ENCODE measurements at places on chromosomes 16 and 17.

DNA sequence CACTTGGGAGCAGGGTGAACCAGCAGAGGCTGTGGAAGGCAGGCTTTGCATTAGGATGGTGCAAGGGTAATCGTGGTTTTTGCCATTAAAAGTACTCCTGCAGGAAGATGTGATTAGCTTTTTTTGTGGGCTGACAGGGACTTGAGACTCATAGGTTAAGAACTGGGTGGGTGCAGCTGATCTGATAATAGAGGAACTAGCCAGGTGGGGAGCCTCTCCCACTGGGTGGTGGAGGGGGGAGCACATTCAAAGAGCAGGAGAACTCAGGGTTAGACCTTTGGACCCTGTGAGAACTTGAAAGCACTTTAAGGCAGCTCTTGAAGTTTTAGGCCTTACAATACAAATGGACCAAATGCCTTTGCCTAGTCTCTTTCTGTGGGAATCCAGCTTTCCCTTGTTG is 32.4 kb downstream of the CCL4 start:
- no peak for DNase-seq

DNA sequence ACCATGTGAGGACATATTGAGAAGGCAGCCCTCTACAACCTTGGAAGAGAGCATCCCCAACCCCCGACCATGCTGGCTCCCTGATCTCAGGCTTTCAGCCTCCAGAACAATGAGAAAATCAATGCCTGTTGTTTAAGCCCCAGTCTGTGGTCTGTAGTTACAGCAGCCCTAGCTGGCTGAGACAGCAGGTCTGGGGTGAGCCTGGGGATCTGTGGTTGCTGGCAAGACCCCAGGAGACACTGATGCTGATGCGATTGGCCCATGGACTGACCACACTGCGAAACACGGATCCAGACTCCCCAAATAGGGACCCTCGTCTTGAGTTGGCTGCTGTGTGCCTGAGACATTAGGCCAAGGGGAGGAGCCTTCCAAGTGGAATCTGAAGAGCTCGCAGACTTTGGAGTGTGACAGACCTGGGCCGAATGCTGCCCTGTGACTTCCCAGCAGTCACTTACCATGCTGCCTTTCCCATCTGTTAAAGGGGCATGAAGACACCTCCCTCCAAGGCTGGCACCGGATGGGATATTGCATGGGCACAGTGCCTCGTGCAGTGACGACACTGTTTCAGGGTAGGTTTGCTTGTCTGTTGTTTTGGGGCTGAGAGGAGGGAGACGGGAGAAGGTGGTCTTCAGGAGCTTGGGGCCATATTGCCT is 147.8 kb upstream of the RPL38 start:
- no peak for DNase-seq

DNA sequence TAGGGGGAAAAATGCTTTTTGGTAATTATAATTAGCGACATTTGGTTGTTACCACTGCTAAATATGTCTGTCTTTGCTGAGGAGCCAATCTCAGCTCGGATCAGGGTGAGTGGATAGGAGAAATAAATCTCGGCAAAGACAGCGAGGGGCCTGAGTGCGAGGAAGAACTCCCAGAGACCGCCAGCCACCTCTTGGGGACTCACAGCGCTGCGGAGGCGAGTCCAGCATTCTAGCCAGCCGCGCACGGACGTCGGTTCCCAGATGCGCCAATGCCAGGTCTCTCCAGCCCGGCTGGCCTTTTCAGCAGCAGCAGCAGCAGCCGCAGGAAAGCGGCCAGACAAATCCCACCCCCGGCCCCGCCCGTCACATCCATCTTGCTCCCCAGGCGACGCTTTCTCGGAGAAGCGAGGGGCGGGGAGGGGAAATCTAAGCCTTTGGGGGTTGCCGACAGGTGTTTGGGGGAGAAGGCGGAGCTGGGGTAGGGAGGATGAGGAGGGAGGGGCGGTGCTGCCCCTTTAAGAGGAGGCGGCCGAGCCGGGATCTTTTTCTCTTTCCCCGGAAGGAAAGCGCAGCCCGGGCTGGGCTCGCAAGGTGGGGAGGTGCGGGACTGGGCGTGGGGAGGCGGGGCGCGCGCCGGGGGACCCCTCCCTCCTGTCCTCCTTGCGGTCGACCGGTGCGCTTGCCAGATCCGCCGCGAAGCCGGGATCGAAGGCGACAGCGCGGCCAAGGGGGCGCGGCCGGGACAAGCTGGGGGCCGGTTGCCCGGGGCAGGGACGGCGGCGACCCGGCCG is at the start of gene ITGA3:
TSS of gene ITGA3 (plus strand) at position 685 of the 791 bp plus-strand sequence. CDS start 330 bp downstream, outside the sequence.
- DNase-seq, result peak; percentile 92

DNA sequence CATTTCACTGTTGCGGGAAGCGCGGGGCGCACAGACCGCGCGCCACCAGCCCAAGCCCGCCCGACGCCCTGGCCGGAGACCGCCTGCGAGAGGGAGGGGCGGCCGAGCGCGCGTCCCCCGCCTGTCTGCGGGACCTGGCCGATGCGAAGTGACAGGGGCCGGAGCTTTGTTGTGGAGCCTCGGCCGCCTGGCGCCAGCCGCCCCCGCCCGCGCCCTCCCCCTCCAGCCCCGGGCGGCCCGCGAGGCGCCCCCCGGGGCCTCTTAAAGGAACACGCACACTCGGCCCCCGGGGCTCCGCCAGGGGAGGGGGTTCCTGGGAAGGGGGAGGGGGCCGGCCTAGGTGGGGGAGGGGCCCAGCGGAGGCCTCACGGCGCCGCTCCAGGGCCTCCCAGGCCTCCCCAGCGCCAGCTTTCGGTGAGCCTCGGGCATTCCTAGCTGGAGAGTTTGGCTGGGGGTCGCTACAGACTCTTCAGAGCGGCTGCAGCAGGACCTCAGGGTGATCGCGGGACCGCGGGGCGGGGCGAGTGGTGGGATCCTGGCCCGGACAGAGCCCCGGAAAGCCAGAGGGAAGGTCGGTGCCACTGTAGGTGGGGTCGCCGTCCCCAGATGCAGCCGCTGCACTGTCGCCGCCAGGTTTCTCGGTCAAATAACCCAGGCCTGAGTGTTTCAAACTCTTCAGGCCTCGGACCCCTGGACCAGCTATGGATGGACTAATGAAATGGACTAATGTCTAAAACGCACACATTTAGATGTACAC is 2.4 kb upstream of the TBX2 start:
- DNase-seq, result no peak

DNA sequence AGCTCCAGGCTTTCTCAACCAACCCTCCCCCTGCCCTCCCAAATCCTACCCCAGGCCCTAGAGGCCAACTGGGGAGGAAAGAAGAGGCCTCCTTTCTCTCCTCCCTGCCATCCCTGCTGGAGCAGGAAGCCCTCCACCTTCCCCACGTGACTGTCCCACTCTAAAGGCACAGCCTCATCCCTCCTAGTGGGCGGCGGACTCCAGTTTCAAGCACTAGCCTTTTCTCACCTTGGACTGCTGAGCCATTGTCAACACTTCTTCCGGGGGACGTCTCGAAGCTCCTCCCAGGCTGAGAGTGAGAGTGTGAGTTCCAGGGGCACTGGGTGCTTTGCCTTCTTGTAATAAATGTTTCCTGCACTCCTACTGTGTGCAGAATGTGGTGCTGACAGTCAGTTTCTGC is 21.4 kb upstream of the IRX6 start:
- no peak for DNase-seq

GRCh38 chr17:73803964-73804435 is 159.8 kb upstream of the SDK2 start:
- no peak for DNase-seq

GRCh38 chr17:16189791-16190348 is 25.5 kb downstream of the NCOR1 start:
- DNase-seq, result no peak

DNA sequence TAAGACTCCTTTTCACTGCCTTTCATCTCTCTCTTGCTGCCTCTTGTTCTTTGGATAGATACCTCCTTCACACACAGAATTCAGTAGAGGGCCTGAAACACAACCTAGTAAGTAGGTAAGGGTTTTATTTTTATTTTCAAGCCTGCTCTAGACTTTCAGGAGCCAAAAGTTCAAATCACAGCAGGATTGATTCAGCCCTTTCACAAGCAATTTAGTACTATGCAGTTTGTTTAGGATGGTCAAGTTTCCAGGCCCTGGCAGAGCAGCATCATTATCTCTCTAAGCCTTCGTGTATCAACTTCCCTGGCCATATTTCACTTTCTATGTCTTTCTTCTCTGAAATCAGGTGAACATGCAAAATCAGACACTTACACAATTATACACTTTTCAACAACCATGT is 148.8 kb upstream of the CORO6 start:
- DNase-seq, result no peak

DNA sequence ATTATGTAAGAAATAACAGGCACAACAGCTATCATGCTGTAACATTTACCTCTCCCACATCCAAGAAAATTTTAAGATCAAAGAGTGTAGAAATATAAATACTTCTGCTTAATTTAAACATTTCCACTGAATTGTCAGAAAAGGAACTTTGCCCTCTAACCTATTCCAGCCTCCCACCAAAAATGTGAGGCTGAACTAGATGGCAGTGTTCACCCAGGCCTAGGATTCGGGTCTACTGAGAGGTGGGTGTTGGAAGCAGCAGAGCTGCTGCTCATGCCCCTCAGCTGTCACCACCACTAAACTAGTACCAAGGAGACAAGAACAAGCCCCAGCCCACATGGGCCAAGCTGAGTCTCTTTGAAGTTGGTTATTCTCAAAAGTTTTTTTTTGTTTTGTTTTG is 11.3 kb downstream of the CIAPIN1 start:
- DNase-seq, result no peak

- DNase-seq, result peak; percentile 82
Observed at GRCh38 chr16:56964243-56965148, 2.7 kb downstream of the CETP start.

DNA sequence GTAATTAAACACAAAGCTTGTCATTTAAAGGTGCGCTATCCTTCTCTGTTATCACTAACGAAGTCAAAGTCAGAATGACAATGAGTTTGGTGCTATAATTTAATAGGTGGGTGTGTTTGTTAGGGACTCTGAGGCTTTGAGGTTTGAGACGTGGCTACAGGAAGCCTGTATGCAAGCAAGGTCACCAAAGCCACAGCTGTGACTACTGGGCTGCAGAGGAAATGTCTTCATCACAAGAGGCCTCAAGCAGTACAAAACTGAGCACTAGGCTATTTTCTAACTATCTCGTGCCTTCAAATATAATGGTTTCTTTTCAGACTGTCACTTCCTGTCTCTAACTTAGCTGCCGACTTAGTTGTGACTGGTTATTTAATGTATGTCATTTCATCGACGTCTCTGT is 141.2 kb downstream of the AATF start:
- no peak for DNase-seq

DNA sequence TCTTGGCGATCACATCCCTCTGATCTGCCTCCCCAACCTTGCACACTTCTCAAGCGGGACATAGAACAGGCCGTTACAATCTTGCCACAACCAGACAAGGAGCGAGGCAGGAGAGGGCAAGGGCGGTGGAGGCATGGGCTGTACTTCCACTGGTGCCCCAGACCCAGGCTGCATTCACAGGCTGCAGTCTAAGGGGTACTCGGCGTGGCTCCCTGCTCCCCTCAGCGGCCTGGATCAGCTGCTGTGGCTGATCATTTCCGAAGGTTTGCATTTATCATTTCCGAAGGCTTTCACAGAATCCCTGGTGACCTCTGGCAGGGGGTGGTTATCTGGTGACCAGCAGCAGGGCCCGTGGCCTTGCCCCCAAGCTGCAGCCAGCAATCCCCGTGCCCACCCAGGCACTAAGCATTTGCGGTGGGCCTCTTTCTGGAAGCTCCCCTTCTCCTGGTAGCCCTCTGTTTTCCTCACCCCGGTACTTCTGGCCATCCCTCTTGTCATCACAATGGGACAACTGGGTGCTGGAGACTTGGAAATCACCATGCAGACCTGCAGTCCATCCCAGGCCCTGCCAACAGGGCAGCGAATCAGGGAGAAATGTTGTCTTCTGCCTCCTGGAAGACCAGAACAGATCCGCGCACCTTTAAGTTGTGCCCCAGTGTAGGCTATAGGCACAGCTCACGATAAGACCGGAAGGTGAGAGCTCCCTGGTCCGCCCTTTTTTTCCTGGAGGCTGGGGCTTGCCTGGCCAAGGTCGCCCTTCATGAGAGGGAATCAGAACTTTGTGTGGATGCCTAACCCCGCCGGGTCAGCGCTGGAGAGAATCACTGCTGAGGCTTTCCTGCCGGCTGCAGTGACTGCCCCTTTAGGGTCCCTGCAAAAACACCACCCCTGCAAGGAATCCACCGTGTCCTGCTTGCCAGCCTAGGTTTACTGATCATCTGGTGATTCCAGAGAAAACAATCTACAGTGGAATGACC is 1739.1 kb downstream of the TP53TG3F start:
- no peak for DNase-seq

GRCh38 chr16:1441391-1441829 is 2.9 kb downstream of the CCDC154 start:
- no peak for DNase-seq

- DNase-seq, result no peak
Observed at GRCh38 chr17:42016411-42016831, 818 bp downstream of the DNAJC7 start.
